NCI-H1930 (cell line): ENCODE measurements at places on chromosomes 12 and 14.

GRCh38 chr12:80829767-80830166, 108.0 kb downstream of the LIN7A start:
- no peak for DNase-seq

- no peak for DNase-seq
Observed at GRCh38 chr14:85093631-85094330, 436.2 kb upstream of the FLRT2 start.

DNA sequence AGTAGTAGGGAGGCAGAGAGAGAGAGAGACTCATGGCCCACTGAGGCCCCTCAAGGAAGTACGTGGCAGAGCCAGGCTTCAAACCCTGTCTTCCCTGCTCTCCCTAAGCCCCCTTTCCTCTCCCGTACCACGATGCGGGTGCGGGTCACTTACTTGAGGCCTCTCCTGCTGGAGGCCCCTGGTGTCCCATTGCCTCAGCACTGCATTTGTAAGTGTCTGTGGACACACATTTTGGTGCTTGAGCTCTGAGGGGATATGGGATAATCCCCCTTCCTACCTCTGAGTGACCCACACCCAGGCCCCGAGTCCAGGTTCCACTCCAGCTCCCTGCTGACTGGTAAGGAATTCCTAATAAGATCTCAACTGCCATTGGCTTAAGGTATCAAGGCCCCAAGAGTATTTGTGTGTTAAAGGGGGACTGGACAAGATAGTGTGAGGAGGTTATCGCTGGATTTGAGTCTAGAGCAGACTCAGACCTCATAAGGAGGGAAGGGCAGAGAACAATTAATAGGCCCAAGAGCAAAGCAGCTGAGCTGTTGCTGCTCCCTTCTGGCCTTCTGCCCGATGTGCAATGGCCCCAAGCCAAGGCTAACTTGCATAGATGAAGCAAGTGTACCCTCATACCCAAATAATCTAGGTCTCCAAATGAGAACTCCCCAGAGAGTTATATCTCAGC, 71.9 kb downstream of the CRACR2A start:
- DNase-seq = peak; percentile 23

DNA sequence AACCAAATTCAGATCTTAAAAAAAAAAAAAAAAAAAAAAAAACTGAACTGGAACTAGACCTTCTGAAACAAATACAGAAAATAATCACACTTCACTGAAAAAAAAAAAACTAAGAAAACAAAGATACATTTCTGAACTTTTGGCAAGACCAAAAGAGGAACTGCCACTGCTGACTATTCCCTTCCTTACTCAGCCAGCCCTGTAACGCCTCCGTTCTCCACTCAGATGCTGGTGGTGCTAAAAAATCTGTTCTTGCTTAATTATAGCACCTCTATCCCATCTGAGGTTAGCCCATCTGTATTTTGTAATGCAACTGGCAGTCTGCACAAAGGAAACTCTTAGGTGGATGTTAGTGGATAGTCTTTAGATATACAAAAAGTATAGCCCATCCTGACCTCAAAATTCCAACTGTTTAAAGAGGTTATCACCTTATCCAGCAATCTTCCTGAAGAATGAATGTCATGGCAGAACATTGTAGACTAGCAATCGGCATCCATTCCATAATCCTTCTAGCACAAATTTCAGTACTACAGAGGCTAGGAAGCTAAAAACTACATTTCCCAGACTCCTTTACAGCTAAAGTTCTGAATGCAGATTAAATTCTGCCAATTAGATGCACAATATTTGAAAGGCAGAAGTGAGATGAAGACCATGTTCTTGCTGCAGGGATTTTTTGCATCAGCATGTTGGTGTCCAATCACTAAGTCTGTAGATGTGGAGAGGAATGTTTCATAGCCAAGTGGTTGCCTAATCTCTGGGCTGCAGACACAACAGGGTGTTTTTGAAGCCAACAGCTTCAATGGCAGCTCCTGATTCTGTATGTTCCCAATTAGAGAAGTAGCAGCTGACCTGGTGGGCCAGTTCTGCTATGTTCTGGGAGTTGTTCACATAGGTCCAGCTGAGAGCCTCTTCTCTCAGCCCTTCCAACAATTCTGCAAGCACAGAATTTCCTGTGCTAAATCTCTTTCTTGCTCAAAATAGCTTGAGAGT, 5.7 kb downstream of the MAP3K9 start:
- no peak for DNase-seq

DNA sequence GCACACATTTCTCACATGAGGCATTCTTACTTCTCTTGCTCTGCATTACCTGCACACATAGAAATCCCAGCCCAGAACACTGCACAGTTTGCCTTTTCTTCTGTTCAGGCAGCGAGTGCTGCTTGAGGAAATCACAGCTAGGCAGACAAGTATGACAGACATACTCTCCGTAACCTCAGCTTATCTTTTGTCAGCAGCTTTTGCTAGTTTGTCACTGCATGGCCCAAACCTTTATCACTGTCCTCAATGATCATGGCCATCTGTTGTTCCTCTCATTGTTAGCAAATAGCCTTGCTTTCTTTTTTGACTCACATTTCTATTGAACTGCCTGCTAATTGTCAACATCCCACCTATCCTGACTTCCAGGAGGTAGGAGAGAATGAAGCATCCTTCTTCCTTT, 5.3 kb downstream of the ZNF10 start:
- no peak for DNase-seq
